ENCODE measurements at places on chromosomes 13 and 19.

- DNase-seq, result no peak
Observed at GRCh38 chr19:52603558-52604207, 33.6 kb downstream of the ZNF701 start.

DNA sequence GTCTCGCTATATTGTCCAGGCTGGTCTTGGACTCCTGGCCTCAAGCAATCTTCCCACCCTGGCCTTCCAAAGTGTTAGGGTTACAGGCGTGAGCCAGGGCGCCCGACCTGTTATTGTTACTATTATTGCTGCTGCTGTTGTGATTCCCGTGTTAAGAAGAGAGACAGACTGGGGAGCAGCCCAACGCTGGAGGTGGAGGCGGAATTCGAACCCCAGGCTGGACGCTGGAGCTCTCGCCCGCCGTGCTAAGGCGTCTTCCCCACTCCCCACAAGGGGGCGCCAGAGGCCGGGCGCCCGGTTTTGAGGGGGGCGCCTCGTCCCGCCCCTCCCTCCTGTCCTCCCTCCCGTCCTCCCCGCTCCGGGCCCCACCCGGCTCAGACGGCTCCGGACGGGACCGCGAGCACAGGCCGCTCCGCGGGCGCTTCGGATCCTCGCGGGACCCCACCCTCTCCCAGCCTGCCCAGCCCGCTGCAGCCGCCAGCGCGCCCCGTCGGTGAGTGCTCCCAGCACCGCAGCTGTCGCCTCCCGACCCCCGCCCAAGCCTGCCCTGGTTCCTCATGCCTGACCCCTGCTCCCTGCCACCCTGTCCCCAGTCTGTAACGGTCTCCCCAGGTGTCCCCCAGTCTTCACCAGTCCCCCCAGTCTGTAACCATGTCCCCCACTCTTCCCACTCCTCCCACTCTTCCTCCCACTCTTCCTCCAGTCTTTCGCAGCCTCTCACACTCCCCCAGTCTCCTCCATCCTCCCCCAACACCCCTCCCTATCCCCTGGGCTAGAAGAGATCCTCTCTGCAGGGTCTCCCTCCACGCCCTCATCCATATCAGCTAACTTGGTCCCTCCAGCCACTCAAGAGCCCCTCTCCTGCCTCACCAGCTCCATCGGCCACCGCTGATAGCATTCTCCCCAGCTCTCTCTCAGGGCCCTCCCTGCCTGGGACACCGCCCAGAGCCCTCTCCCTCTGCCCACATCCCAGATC is at the start of gene EHD2:
TSS of gene EHD2 (plus strand) at position 377 of the 976 bp plus-strand sequence. CDS start 3,191 bp downstream, outside the sequence.
- DNase-seq, result peak; percentile 53

DNA sequence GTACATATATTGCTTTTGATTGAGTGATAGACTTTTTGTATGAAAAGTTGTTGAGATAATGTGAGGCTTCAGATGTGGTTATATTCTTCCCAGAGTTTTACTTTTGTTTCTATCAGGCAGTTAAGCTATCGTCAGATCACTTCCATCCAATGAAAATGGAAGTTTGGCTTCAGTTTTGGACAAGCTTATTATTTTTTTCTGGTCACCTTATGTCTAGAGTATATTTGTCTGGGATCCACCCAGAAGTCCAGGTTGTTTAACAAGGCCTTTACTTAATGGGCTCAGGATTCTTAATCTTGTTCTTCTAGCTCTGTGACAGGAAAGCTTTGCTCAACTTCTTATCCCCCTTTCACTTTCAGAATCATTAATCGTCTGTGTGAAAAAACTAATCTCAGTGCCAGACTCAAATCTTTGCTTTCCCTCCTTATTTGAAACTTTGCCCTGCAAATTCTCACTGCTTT is 150.9 kb downstream of the PDS5B start:
- no peak for DNase-seq

DNA sequence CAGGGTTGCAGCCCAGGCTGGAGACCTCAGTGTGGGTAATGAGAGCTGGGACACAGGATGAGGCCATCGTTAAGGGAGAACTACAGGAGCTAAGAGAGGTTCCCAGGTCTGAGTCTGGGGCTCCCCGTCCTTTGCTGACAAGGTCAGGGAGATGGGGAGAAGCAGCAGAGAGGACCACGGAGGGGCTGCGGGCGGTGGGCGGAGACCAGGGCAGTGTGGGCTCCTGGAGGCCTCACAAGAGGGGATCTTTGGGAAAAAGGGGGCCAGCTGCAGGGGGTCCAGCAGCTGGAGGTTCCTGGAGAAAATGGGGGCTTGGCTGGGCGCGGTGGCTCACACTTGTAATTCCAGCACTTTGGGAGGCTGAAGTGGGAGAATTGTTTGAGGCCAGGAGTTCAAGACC is 16.0 kb downstream of the RFX1 start:
- DNase-seq, result no peak

GRCh38 chr13:42367831-42368230 is 95.9 kb downstream of the AKAP11 start:
- DNase-seq, result no peak

GRCh38 chr13:110616103-110617101 is 1.1 kb downstream of the NAXD start:
- DNase-seq, result no peak

DNA sequence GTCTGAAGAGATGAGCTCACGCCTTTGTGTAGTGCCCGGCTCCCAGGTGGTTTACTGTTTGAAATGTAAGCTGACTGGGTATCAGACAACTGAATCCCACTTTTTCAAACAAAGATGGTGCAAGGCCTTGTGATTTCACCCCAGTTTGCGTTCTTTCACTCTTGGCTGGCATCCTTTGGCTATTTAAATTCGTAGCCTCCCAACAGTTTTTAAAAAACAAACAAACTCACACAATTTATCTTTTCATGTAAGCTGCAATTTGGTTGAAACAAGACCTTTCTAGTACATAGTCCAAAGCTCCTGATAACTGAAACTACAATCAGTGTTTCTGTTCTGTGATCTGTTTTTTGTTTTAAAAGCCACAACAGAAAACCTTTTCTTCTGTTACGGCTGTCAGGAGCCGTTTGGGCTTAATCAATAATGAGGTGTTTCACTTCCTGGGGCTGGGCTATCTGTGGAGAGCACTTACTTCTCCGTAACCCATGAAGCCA is 65.1 kb upstream of the NPAS1 start:
- no peak for DNase-seq

- no peak for DNase-seq
Observed at GRCh38 chr19:23917856-23918255, 3.2 kb downstream of the ZNF726 start.

GRCh38 chr19:56837492-56838023 is 3.0 kb downstream of the PEG3 start:
- DNase-seq, result no peak

DNA sequence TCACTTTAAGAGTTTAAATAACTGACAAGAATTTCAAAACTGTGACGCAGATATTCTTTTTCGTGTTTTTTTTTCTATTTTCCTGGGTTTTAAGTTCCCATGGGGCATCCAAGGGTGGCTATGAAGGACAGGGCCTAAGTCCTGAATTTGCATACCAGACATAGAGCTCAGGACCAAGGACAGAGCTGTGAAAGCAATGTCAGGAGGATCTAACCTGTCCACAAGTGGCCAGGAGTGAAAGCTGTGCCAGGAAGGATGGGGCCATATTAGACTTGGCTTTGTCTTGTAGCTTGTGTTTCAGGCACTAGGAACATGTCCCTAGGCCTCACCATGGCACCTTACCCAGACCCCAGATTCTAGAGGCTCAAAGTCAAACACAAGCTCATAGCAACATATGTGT is 289.4 kb upstream of the MIR17HG start:
- no peak for DNase-seq

DNA sequence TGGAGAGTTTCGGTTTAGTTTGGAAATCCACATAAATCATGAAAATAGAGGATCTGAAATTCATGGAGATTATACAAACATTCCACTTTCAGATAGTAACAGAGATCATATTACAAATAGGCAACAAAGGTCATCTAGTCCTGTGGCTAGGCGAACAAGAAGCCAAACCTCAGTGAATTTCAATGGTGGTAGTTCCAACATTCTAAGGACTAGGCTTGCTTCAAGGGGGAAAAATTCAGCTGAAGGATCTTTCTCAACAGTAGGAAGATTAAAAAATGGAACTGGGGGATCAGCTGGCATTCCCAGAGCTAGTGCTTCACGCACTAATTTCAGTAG is 47.0 kb downstream of the FOXO1 start:
- no peak for DNase-seq

DNA sequence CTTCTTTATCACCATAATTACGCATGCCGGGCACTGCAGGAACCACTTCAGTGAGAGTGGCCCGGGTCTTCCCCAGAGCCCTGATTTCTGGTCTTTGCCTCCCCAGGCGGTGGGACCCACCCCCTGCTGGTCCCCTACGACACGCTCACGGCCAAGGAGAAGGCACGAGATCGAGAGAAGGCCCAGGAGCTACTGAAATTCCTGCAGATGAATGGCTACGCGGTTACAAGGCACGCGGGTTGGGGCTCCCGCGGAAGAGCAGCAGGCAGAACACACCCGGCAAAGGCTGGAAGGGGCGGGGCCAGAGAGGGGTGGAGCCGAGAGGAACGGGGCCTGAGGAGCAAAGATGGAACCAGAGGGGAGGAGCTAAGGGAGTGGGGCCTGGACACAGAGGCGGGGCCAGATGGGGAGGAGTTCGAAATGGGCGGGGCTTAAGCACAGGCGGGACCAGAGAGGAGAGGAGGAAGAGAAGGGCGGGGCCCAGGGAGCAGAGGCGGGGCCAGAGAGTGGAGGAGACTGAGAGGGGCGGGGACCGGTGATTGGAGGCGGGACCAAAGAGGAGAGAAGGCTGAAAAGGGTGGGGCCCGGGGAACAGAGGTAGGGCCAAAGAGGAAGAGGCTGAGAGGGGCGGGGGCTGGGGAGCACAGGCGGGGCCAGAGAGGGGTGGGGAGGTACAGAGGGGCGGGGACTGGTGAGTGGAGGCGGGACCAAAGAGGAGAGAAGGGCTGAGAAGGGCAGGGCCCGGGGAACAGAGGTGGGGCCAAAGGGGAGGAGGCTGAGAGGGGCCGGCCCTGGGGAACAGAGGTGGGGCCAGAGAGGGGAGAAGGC is 73.4 kb downstream of the RYR1 start:
- peak; percentile 83 for DNase-seq

GRCh38 chr13:77184455-77184854 is 142.4 kb downstream of the MYCBP2 start:
- DNase-seq, result no peak

DNA sequence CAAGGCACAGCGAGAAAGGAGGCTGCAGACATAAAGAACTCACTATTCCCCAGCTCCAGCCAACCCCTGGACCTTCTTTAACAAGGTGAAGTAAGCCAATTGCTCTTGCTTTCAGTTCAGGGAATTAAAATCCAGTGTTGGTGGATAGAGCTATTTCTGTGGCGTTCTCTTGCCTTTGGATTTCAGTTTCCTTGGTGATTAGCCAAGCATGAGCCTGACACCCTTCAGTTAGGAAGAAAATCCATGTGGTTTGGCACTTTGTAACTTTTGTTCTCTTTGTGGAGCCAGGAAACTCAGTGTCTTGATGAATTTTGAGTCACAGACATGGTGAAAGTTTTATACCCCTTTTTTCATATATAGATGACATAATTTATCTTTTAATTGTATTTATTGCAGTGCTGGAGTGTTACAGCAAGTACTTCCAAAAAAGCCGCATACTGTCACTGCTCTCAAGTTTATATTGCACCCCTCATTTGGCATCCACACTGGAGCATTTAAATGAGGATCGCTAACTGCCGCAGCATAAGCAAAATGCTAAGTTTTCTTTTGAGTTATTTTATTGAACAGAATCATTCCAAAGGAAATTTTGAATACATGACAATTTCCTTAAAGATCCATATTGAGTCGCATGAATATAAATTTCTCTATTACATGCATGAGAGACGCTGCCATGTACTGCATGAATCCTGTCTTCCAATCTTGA is 406.8 kb downstream of the MYO16 start:
- DNase-seq, result no peak

DNA sequence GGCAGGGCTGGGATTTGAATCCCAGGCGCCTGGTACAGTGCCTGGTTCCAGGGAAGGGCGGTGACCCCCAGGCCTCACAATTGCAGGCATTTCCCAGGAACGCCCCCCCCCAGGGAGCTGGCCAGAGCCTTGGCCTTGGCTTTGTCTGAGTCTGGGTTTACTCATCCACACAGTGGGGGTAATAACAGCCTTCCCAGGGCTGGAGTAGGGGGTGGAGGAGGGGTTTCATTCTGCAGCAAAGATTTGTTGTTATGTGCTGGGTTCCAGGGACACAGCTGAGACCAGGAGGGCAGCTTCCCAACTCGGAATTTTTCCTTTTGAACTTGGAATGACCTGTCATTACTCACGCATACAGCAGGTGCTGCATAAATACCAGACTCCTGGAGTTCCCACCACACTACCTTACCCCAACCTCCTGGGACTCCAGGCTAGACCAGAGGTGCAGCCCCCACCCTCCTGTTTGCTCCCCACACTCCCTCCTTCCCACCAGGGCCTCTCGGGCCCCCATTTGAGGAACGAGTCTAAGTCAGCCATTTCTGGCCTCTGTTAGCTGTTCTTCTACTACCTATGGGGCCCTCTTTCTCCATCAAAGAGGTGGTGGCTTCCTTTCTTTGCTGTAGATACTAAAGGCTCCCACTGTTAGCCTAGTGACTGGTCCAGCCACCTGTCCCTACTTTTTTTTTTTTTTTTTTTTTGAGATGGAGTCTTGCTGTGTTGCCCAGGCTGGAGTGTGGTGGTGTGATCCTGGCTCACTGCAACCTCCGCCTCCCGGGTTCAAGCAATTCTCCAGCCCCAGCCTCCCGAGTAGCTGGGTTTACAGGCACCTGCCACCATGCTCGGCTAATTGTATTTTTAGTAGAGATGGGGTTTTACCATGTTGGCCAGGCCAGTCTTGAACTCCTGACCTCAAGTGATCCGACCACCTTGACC is 1.6 kb upstream of the ADAMTS10 start:
- DNase-seq, result no peak
